ENCODE measurements at places on chromosomes 2 and 18.

GRCh38 chr18:55351980-55352714, 235.8 kb downstream of the TCF4 start:
- no peak for DNase-seq

DNA sequence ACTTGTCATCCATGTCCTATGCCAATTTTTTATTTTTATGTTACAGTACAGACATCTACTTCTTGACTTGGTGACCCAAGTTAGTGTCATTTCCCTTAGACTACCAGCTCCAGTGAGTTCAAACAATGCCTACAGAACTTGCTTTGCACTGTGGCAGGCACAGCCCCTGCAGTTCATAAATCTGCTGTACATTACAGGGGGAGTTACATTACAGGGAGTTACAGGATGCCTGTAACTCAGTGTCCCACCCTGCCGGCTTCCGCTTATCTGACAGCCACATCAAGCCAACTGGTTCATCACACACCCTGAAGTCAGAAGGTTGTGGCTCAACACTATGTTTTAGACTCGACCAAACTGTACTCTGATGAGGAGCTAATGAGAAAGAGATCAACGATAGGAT, 7.8 kb upstream of the NPAS2 start:
- DNase-seq = no peak

DNA sequence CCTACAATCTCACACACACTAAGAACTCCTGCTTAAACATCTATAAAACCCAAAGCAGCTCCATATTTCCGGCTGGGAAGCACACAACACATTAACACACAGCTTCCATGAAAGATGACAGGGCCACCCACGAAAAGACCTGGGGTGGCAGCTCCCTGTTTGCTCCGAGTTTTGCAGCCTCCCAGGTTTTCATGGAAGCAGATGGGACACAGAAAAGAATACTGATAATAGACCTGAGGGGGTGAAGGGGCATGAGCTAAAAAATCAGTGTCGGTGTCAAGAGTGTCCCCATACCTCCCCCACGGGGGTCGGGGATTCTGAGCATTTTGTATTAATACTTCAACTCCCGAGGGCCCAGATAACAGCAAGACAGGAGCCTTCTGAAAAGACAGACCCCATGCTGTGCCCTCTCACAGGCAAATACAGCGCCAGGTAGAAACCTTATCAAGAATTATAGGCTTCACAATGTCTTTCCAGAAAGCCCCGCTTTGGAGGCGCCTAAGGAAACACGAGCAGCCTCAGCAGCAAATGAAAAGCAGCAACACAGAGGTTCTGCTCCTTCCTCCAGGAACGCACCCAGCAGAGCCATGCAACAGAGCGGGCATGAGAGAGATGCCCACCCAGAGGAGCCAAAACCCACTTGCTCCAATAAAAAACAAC, 50.5 kb downstream of the ZNF516 start:
- DNase-seq = no peak

DNA sequence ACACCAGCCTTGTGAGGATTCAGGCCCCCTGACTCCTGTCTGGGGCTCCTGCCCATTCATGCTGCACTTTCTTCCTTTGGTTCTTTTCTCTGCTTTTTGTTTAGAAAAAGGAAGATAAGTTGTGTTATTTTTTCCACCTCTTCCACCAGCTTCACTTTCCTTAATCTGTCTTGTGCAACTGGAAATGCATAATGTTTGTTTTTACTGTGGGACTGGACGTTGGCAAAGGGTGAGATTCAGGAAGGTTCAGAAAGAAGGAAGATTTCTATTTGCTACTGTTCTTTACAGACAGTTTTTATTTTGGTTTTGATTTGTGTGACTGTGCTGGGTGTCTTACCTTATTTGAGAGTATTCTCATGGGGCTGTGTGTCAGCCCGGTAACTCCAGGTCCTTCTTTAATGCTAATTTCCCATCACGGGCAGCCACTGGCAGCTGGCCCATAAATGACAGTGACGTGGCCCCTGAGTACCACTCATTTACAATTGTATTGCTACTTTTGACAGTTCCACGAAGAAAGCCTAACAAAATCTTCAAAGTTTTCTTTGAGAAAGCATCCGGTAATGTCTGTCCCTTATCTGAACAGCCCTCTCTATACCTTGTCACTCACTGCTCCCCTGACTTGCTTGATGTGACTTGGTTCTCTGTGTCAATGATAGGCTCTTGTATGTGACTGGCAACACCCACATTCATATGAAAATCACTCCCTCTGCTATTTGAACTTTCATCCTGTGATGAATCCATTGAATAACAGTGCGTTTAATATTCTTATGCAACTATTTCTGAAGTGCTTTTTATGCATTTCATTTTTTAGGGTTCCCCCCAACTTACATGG, 32.7 kb downstream of the RHBDD1 start:
- no peak for DNase-seq

GRCh38 chr2:10598501-10598900, 91.3 kb downstream of the NOL10 start:
- DNase-seq = no peak

DNA sequence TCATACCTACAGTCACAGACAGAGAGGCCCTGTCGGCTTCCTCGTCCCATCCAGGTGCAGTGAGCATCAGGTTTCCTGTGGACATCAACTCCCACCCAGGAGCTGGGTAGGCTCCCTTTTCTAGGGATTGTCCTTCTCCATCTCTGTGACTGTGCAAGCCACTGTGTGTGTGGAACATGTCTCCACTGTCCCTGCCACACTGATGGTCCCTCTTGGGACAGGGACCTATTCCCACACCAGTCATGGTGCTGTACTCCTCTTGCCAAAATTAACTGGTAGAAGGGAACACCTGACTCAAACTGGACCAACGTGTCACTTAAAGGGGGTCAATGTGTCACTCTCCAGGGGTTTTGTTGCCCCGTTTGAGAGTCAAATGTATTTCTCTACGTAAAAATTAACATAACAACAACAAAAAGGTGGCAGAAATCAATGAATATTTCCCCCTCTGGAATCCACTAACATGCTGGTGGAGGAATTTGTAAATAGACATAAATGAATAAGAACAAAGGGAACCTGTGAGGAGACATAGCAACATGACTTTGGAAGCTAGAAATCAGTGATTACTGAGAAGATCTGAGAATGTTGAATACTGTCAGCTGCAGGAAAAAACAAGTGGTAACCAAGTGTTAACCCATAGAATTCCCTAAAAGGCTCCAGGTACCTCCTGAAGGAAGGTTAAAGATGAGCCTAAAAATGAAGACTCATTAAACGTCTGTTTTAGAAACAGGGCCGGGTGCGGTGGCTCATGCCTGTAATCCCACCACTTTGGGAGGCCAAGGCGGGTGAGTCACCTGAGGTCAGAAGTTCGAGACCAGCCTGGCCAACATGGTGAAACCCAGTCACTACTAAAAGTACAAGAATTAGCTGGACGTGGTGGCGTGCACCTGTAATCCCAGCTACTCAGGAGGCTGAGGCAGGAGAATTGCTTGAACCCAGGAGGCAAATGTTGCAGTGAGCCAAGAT, 40.4 kb downstream of the SH2D6 start:
- no peak for DNase-seq

DNA sequence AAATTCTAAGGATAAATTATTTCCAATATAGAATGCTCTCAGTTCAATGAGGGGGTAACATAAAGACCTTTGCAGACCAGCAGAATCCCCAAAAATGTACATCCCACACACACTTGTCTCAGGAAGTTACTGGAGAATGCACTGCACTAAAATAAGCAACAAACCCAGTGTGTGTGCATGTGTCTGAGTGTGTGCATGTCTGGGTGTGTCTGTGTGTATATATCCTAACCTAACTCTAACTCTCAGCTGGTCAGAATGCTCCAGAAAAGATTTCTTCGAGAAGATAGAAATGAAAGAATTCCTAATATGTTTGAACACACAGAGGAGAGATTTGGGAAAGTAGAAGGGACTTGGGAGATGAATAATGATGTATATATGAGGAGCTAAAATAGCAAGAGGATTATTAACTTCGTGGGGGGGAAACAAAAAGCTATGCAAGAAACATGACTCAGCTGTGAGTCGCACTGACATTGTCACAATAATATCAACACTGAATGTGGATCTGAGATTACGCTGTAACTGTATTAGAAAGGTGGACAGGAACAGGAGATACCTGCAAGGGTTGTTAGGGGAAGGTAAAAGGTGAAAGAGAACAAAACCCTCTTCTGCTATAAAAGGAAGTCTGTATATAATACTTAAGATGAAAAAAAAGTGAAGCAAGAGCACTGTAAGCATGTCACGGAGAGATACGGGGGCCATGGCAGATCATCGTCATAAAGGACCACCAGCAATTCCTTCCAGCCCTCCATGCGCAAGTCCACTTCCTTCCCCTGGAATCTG, 11.1 kb downstream of the COLEC12 start:
- no peak for DNase-seq

DNA sequence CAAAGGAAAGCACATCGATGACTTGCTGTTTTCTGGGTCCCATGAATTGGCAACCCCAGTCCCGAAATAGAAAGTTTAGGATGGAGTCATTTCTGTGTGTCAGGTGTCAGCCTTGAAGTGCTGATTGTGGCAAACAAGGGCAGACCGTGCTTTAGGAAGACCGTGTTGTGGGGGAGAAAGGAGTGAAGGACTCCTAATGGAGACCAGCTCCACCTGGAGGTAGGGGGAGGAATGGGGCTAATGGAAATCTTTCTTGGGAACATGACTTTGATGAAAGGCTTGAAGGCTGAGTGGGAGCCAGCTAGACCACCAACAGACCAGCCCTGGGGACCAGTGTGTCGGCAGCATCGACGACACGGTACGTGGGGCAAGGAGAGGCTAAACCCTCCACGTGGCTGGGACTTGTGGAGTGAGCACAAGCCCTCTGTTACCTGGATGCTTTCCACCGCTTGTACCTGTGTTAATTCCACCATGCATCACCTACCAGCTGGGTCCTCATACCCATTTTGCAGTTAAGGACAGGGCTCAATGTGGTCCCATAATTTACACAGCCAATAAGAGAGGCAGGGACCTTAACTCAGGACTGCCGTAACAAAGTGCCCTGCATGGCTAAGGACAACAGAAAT, 104.2 kb downstream of the SH3BP4 start:
- DNase-seq = peak; percentile 88

- DNase-seq = no peak
Measured at GRCh38 chr18:36811955-36812354, 16.8 kb downstream of the TPGS2 start.

- no peak for DNase-seq
Measured at GRCh38 chr2:69470911-69471310, 33.7 kb upstream of the NFU1 start.

- no peak for DNase-seq
Measured at GRCh38 chr2:99417396-99417795, 72.4 kb downstream of the REV1 start.

GRCh38 chr2:241573741-241574140, 15.2 kb downstream of the BOK start:
- DNase-seq = no peak

GRCh38 chr2:22894761-22895160, 490.2 kb upstream of the KLHL29 start:
- DNase-seq = peak; percentile 87

GRCh38 chr2:85602476-85603234, at the start of gene TMEM150A:
Gene TMEM150A, minus strand, starts transcription at chr2:85602698. Its CDS starts 750 bp downstream, at chr2:85601948.
- peak; percentile 96 for DNase-seq

DNA sequence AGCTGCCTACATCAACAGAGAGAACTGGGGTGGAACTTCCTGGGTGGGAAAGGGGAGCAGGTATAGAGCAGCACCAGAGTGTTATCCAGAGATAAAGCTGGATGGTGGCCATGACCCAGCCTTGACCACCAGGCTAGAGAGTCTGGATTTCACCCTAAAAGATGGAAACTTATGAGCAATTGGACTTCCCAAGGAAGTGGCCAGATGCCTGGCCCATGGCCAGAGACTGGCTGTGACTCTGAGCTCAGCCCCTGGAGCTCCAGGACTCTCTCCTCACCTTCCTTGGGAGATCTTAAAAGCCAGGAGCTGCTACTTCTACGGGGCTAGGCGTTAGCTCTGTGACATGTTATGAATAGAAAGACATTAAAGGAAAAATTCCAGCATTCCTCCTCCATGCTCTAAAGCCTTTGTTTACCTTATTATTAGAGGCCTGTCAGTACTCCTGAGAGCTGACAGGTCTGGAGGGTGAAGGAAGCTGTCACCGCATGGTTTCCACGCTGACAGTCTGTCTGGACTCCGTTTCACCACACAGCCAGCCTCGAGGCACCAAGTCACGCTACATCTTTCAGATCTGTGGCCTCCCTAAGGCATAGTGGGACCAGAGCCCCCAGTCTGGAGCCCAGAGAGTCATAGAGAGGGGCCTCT, 260.0 kb upstream of the SIX2 start:
- no peak for DNase-seq

DNA sequence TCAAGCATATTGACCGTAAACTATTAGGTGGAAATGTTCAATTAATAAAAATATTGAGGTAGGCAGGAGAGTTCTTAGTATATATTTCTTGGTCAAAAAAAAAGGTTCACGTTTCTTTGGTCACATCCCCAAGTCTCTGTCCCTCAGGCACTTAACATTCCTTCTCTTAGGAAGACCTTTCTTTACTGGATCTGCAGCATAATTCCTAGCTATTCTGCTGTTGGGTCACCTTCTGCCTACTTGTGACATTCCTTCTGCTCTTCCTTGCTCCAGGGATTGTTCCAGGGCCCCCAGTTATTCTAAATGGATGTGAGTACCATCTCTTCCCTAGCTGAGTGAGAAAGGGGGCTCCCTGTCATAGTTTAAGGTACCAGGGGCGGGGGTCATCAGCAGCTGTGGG, 4.2 kb downstream of the UGP2 start:
- DNase-seq = no peak

GRCh38 chr18:47283476-47283875, 32.0 kb upstream of the SKOR2 start:
- peak; percentile 65 for DNase-seq

GRCh38 chr2:24972315-24972961, 683 bp upstream of the DNAJC27 start:
- DNase-seq = peak; percentile 72

- DNase-seq = no peak
Measured at GRCh38 chr2:144605231-144605840, 85.4 kb upstream of the ZEB2 start.

- no peak for DNase-seq
Measured at GRCh38 chr18:3808985-3809780, 359.2 kb downstream of the TGIF1 start.

DNA sequence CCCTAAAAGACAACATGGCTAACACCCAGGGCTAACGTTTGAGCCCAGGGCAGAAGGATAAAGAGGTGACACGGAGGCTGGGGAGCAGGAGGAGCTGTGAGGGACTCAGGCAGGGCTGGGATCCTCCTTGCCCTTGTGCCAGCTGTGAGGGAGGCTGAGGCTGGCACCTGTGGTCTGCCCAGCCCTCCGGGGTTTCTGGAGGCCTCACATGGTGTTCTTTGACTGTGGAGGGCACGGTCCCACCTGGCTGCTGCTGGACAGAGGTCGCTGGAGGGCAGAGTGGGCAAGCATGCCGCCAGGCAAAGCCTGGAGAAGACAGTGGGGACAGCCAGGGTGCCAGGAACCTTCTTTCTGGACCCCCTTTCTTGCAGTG, 26.8 kb upstream of the CNNM3 start:
- DNase-seq = no peak
